Psoas muscle (tissue), 8 donors: ENCODE measurements at places on chromosomes 7 and 10. TPM values are rescaled to one million over a fixed set of nuclear protein-coding genes. Genes with fewer than 3 reads are reported as not detected.

The UTF1 gene
- total RNA-seq = not detected

The WASHC2A gene
- total RNA-seq = 20.9 TPM

- no peak overlapping the region for H3K27ac ChIP-seq
- H3K4me1 ChIP-seq = peaks cover 12% of the 10 kb centered on the region
Observed at GRCh38 chr7:135208102-135208793, 3.1 kb downstream of the WDR91 start.

DNA sequence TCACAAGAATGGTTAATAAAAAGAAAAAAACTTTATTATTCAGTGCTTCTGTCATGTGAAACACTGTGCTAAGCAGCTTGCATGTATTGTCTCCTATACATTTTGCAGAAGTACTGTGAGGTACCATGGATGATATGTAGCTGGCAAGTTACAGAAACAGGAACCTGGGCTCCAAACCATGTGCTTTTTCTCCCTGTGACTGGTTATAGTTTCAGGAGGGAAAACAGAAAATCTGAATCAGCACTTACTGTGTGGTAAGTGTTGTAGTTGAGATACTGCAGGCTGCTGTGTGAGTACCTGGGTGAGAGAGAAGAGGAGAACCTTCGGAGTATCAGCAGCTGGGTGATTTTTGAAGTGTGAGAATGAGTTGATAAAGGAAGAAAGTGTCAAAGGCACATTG lies 285.0 kb downstream of the SUGCT start:
- no peaks in the 10 kb centered on the region for H3K27me3 ChIP-seq
- no peak for DNase-seq

DNA sequence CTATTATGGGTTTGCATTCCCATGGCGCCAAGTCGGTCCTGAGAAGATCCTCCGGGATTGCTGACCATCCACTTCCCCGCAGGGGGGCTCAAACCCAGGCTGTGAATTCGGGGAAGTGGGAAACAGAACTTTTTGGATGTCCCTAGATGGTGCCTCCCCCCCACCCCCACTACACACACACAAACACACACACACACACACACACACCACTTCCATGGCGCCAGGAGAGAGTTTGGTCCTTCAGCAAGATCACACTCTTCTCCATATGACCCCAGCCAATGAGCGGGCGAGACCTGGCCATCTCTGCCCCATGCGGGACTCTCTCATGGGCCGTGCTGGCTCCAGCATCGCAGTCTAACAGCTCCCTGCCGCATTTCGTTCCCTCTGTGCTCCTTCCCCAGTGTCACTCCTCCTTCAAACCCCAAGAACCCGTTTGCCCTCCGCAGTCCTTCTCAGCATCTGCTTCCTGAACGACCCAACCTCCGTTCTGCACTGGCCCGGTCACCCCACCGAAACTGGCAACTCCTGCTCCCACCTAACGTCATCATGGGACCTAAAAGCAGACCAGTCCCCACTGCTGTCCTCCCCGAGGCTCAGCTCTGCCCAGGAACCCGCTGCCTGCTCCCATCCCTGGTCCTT lies 32.1 kb upstream of the TNRC18 start:
- H3K27me3 ChIP-seq = no peaks in the 10 kb centered on the region
- peaks cover 8% of the 10 kb centered on the region for H3K4me1 ChIP-seq
- no peak for DNase-seq
- no peaks in the 10 kb centered on the region for H3K36me3 ChIP-seq

GRCh38 chr7:69615685-69616084 lies 17.4 kb downstream of the AUTS2 start:
- DNase-seq = no peak
- H3K4me1 ChIP-seq = peaks cover 10% of the 10 kb centered on the region
- H3K36me3 ChIP-seq = no peaks in the 10 kb centered on the region
- H3K27me3 ChIP-seq = no peaks in the 10 kb centered on the region
- no peak overlapping the region for H3K27ac ChIP-seq
- no peak overlapping the region for H3K4me3 ChIP-seq

DNA sequence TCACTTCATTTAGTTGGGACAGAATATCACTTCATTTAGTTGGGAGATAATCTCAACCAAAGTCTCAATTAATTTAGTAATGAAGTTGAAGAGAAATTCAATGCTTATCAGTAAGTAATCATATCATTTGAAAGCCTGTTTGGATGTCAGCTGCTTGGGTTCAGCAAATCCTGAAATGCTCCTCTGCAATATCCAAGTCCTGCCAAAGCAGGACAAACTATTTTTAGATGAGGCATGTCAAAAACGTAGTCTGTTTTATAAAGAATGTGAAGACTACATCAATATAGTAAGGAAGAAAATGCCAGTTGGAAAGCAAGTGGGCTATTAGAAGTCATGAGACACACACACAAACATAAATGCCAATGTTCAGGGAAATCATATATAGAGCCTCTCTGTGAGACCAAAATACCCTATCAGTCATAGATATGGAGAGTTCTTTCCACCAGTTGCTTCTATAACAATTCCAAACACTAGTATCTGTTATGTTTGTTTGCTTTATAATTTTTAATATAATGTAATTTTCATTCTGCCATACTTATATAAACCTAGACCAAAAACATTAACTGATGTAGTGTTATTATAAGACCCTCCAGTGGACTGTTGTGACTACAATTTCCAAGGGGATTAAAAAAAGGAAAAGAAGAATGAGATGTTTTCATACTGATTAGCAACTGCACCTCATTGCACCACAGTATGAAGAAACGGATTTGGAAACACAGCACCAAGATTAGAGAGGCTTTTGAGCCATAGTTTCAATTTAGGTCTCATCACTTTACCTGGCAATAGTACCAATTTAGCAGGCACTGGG lies 160.7 kb downstream of the LRRTM3 start:
- DNase-seq = no peak
- no peak overlapping the region for H3K4me3 ChIP-seq
- no peaks in the 10 kb centered on the region for H3K27me3 ChIP-seq

DNA sequence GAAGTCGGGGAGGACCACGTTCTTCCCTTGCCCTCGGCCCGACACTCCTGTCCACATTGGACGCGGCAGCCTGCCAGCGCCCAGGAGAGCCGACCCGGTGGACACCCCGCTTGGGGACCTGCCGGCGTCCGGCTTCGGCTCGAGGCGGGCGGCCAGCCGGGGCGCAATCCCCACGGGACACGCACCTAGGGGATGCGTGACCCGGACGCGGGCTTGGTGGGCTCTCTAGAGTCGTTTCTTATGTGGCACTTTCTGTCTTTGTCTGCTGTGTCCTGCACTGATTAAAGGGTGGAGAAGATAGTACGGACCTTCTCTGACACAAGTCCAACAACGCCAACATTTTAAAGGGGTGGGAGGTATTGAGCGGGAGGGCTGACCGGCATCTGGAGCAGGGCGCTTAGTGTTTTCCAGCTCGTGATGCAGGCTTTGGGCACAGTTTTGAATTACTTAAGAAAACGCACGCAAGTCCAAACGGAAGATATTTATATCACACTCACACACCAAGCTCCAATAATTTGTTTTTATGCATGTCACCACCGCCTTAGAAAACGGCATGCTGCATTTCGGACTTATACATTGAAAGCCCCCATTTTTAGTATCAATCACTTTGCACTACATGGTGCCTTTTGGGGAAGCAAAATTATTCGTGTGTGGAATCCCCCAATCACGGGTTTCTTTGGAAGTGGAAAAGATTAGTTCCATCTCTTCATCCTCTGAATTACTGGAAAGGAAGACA lies 3.9 kb upstream of the SPAG6 start:
- H3K27me3 ChIP-seq = peaks cover 88% of the 10 kb centered on the region
- H3K27ac ChIP-seq = peak overlapping the region; percentile 99
- peaks cover 23% of the 10 kb centered on the region for H3K4me1 ChIP-seq
- H3K36me3 ChIP-seq = no peaks in the 10 kb centered on the region
- DNase-seq = peak; percentile 77

- no peaks in the 10 kb centered on the region for H3K27me3 ChIP-seq
- H3K4me3 ChIP-seq = no peak overlapping the region
- DNase-seq = no peak
- H3K4me1 ChIP-seq = no peaks in the 10 kb centered on the region
- H3K36me3 ChIP-seq = no peaks in the 10 kb centered on the region
Observed at GRCh38 chr7:103867874-103868273, 121.6 kb downstream of the RELN start.

DNA sequence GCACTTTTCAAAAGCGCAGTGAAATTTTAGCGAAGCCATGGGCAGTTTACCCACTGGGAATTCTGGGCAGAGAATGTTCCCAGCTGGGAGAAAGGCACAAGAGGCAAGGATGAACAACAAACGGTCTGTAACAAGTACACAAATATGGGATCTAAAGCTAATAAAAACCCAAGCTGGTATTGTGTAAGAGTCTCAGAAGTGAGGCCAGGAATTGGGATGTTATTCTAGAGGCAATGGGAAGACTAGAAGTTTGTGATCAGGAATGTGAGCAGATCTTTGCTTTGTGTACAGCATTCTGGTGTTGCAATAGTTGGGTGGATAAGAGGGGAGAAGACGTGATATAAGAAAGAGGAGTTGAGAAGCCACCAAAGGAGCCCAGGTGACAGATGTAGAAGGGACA lies 15.0 kb downstream of the FZD9 start:
- DNase-seq = no peak
- no peak overlapping the region for H3K27ac ChIP-seq
- H3K4me3 ChIP-seq = no peak overlapping the region
- H3K4me1 ChIP-seq = peaks cover 9% of the 10 kb centered on the region
- H3K27me3 ChIP-seq = no peaks in the 10 kb centered on the region
